Caco-2 (cell line): ENCODE measurements at places on chromosomes 5 and 9.
A peak's percentile ranks its signal among the peaks of the same experiment; 100 is the strongest.

GRCh38 chr9:72022841-72023240 is 37.6 kb downstream of the C9orf57 start:
- H3K27ac ChIP-seq = no peak overlapping the region
- no peaks in the 10 kb centered on the region for H3K4me1 ChIP-seq
- no peak for DNase-seq
- no peak overlapping the region for H3K4me3 ChIP-seq
- H3K36me3 ChIP-seq = no peaks in the 10 kb centered on the region
- H3K27me3 ChIP-seq = no peaks in the 10 kb centered on the region

- no peak overlapping the region for H3K27ac ChIP-seq
- H3K4me3 ChIP-seq = no peak overlapping the region
- H3K4me1 ChIP-seq = peaks cover 11% of the 10 kb centered on the region
- peaks cover 3% of the 10 kb centered on the region for H3K36me3 ChIP-seq
- H3K27me3 ChIP-seq = no peaks in the 10 kb centered on the region
These were observed 3.4 kb downstream of the NTMT1 start for GRCh38 chr9:129629251-129629820.

- no peaks in the 10 kb centered on the region for H3K4me1 ChIP-seq
- DNase-seq = peak; percentile 89
- H3K27ac ChIP-seq = peak overlapping the region; percentile 9
- H3K4me3 ChIP-seq = no peak overlapping the region
- H3K36me3 ChIP-seq = no peaks in the 10 kb centered on the region
- H3K27me3 ChIP-seq = no peaks in the 10 kb centered on the region
These were observed 9.5 kb downstream of the TOR4A start for GRCh38 chr9:137286975-137287383.

DNA sequence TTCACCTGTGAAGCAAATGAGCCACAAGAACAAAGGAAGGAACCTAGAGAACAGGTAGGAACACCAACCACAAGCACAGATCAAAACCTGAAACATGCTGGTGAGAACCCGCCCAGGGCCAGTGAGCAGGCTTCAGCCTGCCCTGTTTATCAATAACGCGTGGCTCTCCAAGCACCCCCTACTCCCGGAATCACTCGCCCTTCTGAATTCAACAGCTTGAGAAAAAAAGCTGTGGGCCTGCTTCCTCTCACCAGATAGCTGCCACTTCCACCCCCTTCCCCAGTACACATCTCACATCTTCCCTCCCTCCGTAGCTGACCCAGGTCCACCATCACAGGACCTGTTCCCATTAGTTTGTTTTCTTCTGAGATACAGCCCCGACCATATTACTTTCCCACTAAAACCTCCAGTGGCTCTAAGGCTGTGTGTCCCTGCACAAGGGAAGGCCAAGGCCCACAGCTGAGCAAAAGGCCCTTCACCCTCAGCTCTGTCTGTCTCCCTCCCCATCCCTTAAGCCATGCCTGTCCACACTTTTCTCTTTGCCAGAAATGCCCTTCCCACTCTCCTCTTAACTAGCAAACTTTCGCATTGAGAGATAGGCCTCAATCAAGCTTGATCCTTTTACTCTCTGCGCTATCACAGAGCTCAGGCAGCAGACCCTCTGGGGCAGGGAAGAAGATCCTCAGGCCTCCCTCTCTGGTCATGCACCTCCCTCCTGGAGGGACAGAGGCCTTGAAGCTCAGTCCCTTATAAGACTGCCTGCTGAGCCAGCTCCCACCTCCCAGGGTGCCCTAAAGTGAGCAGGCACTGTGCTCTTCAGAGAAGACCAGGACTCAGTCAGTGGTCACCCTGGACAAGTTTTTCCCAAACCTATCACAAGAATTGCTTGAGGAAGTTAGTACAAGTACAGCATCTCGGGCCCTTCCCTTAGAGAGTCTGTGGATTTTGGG is 30.1 kb downstream of the B4GALT1 start:
- peaks cover 35% of the 10 kb centered on the region for H3K4me1 ChIP-seq
- H3K4me3 ChIP-seq = no peak overlapping the region
- H3K36me3 ChIP-seq = peaks cover 2% of the 10 kb centered on the region; the same call in 1 of the 2 replicates
- no peaks in the 10 kb centered on the region for H3K27me3 ChIP-seq
- DNase-seq = no peak

GRCh38 chr9:91362051-91362611 is 413 bp upstream of the AUH start:
- H3K27me3 ChIP-seq = no peaks in the 10 kb centered on the region
- H3K36me3 ChIP-seq = no peaks in the 10 kb centered on the region
- peaks cover 5% of the 10 kb centered on the region; the same call in 1 of the 2 replicates for H3K4me1 ChIP-seq
- no peak for DNase-seq
- H3K4me3 ChIP-seq = peak overlapping the region; percentile 93

- no peaks in the 10 kb centered on the region for H3K4me1 ChIP-seq
- no peaks in the 10 kb centered on the region for H3K36me3 ChIP-seq
- H3K4me3 ChIP-seq = no peak overlapping the region
These were observed 179.6 kb downstream of the GNAQ start for GRCh38 chr9:77851882-77852595.

DNA sequence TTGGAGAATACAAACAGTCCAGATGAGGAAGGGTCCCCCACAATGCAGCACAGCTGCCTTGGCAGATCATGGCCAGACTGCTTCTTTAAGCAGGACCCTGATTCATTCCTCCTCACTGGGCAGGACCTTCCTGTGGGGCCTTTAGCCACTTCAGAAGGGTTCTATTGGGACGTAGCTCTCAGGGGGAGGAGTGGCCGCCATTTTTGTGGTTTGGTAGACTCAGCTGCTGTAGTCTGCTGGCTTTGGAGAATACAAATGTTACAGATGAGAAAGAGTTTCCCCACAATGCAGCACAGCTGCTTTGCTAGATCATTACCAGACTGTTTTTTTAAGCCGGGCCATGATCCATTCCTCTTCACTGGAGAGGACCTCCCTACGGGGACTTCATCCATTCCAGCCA is 57.4 kb downstream of the TMEM38B start:
- no peak overlapping the region for H3K27ac ChIP-seq
- no peak overlapping the region for H3K4me3 ChIP-seq
- no peak for DNase-seq
- H3K27me3 ChIP-seq = no peaks in the 10 kb centered on the region
- H3K36me3 ChIP-seq = peaks cover 3% of the 10 kb centered on the region; the same call in 1 of the 2 replicates

GRCh38 chr5:177376107-177376506 is 8.1 kb upstream of the SLC34A1 start:
- DNase-seq = no peak
- H3K4me3 ChIP-seq = no peak overlapping the region
- H3K27me3 ChIP-seq = no peaks in the 10 kb centered on the region

DNA sequence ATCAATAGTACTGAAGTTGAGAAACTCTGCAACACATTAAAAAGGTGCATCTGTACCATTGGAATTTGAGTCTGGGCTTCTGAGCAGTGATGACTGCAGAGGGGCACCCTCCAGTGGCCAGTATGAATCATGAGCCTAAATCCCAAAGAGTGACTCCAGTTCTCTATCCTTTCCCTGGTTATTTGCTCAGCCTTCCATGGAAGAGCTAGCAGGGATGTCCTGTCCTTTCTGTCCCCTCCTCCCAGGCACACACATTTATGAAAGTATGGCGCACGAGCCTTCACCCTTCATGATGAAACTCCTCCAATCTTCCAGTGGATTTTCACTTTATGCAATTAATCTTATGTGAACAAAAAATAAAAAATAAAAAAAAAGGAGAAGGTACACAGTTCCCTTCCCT is 81.0 kb downstream of the ESM1 start:
- H3K27me3 ChIP-seq = no peaks in the 10 kb centered on the region
- no peaks in the 10 kb centered on the region for H3K36me3 ChIP-seq
- no peak overlapping the region for H3K27ac ChIP-seq
- H3K4me1 ChIP-seq = no peaks in the 10 kb centered on the region
- no peak for DNase-seq

DNA sequence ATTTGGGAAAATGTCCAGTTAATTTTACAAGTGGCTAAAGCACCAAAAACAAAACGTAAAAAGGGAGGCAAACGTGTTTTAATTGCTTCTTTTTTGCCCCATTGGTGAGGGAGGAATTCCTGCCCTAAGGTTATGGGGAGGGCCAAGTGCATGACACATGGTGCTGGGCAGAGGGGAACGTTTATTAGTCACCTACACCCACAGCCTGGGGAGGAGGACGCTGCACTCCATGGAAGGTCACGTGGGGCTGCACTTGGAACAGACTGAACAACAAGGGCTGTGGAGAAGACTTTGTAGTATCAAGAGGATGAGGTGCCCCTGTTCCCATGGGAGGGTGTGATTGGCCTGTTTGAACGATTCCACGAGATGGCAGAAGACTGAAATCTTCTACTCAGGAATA is 13.7 kb upstream of the ADAMTS16 start:
- H3K27ac ChIP-seq = no peak overlapping the region
- H3K4me3 ChIP-seq = no peak overlapping the region
- H3K4me1 ChIP-seq = no peaks in the 10 kb centered on the region
- no peak for DNase-seq
- no peaks in the 10 kb centered on the region for H3K36me3 ChIP-seq

- no peak for DNase-seq
- no peaks in the 10 kb centered on the region for H3K27me3 ChIP-seq
- no peak overlapping the region for H3K27ac ChIP-seq
- no peak overlapping the region for H3K4me3 ChIP-seq
These were observed 43.3 kb upstream of the BARHL1 start for GRCh38 chr9:132539096-132539495.

GRCh38 chr5:103094737-103095136 is 25.2 kb downstream of the GIN1 start:
- no peaks in the 10 kb centered on the region for H3K4me1 ChIP-seq
- no peak overlapping the region for H3K4me3 ChIP-seq
- H3K36me3 ChIP-seq = no peaks in the 10 kb centered on the region
- no peak overlapping the region for H3K27ac ChIP-seq
- DNase-seq = no peak

DNA sequence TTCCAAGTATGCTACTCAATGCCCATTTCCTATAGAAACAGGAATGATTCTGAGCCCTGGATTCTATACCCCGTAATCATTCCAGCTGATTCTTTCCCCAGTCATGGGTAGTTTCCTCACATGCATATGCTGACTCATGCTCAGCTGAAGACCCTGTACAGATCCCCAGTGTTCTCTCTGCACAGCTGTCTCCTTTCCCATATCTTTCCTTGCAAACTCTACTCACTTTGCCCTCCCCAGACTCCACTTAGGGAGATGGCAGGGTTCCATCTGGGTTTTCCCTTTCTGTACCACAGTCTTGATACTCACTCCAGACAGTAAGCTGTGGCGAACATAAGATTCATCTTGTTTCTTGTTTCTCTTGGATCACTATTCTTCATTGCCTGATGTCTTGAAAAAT is 357.6 kb downstream of the RAB3C start:
- no peak for DNase-seq
- H3K36me3 ChIP-seq = no peaks in the 10 kb centered on the region
- H3K27me3 ChIP-seq = no peaks in the 10 kb centered on the region

- H3K4me3 ChIP-seq = no peak overlapping the region
- H3K36me3 ChIP-seq = no peaks in the 10 kb centered on the region
- peaks cover 59% of the 10 kb centered on the region for H3K4me1 ChIP-seq
- peak overlapping the region; percentile 79 for H3K27ac ChIP-seq
These were observed 197.9 kb upstream of the NR3C1 start for GRCh38 chr5:143601357-143601756.

DNA sequence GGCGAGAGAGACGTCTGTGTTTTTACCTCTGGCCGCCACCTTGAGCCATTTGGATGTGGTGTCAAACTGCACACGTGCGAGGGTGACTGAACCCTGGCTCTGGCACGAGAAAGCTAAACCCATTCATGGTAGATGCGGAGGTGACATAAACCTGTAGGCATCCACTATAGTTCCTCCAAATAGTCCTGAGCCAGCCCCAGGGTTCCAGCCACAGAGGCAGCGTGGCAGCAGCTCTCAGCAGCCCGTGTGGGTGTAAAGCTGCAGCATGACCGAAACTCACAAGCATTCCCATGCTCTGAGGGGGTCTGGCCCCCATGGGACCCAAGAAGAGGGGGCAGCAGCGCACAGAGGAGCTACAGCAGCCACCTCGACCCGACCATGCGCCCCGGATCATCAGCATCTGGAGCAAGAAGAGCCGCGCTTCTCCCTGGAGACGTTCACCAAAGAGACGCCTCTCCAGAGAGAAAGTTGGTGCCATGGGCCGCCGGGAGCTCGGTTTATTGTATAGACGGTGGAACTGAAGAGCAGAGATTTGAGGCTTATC is 303.8 kb upstream of the IRX4 start:
- no peak overlapping the region for H3K4me3 ChIP-seq
- no peak for DNase-seq
- no peaks in the 10 kb centered on the region for H3K36me3 ChIP-seq
- no peaks in the 10 kb centered on the region for H3K27me3 ChIP-seq

- H3K36me3 ChIP-seq = no peaks in the 10 kb centered on the region
- H3K27me3 ChIP-seq = no peaks in the 10 kb centered on the region
- H3K27ac ChIP-seq = no peak overlapping the region
- DNase-seq = no peak
- no peaks in the 10 kb centered on the region for H3K4me1 ChIP-seq
- H3K4me3 ChIP-seq = no peak overlapping the region
These were observed 190.0 kb downstream of the GAS1 start for GRCh38 chr9:86757382-86757720.

- no peak for DNase-seq
- no peaks in the 10 kb centered on the region for H3K4me1 ChIP-seq
- no peak overlapping the region for H3K27ac ChIP-seq
- H3K27me3 ChIP-seq = no peaks in the 10 kb centered on the region
- H3K4me3 ChIP-seq = no peak overlapping the region
These were observed 33.3 kb downstream of the MTRR start for GRCh38 chr5:7902201-7902600.

DNA sequence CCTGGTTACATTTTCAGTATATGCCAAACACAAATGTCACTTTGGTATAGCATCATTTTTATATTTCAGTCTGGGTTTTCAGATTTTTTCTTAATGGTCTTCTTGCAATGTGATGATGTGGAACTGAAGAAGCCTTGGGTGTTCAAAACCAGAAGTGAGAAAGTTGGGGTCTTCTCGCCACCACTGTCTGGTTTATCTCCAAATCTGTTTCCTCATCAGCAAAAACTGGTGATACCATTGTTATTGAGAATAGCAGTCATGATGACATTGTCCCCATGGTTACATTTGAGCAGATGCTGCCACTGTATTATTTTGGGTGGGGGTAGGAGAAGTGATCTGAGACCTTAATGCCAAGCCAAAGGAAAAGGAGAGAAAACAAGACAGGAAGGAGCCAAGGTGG is 85.9 kb upstream of the MAP3K1 start:
- H3K4me3 ChIP-seq = no peak overlapping the region
- no peaks in the 10 kb centered on the region for H3K36me3 ChIP-seq
- no peaks in the 10 kb centered on the region for H3K27me3 ChIP-seq
- H3K27ac ChIP-seq = no peak overlapping the region
- H3K4me1 ChIP-seq = no peaks in the 10 kb centered on the region
- DNase-seq = no peak

- no peak overlapping the region for H3K4me3 ChIP-seq
- H3K27ac ChIP-seq = no peak overlapping the region
- H3K27me3 ChIP-seq = no peaks in the 10 kb centered on the region; the same call in 1 of the 2 replicates
- no peak for DNase-seq
These were observed 5.5 kb downstream of the SLC9A3 start for GRCh38 chr5:518721-519120.
